ENCODE measurements at places on chromosomes 2 and 18.
A peak's percentile ranks its signal among the peaks of the same experiment; 100 is the strongest.

DNA sequence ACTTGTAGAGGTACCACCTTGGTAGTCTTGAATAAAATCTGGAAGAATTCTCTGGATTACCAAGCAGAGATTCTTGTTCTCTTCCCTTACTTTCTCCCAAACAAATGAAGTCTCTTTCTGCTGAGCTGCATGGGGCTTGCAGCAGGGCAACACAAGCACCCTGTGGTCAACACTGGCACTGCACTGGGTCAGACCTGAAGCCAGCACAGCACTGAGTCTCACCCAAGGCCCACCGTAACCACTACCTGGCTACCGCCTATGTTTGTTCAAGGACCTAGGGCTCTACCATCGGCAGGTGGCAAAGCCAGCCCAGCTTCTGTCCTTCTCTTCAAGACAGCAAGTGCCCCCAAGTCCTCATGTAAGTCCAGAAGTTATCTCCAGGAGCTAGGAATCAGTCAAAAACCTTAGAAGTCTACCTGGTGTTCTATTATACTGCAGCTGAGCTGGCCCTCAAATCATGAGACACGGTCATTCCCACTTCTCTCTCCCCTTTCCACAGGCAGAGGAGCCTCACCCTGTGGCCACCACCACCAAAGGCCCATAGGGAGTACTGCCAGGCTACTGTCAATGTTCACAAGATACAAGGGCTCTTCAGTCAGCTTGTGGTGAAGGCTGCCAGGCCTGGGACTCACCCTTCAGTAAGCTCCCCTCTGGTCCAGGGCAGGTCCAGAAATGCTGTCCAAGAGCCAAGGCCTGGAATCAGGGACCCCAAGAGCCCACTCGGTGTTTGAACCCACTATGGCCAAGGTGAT lies 18.4 kb downstream of the VPS54 start:
- DNase-seq = no peak

- DNase-seq = no peak
These were observed 121.2 kb upstream of the EPC2 start for GRCh38 chr2:148523315-148523714.

DNA sequence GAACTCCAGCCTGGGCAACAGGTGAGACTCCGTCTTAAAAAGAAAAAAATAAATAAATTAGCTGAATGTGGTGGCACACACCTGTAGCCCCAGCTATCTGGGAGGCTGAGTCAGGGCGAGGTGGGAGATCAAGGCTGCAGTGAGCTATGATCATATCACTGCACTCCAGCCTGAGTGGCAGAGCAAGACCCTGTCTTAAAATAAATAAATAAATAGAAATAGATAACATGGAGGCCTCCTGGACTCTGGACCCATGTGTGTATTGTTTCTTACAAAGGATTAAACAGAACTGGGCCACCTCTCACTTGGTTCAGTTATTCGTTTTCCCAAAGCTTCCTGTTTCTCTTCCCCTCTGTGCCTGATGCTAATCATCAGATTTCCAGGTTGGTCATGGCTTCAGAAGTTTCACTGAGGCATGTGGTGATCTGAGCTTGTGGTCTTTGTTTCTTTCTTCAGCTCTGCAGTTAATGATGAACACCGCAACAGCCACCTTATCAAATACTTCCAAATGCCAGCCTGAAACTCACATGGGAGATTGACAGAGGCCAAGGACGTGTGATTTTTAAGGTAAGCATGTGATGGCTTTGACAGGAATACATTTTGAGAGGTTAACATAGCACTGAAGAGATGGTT lies 83.3 kb upstream of the MAP4K4 start:
- no peak for DNase-seq

DNA sequence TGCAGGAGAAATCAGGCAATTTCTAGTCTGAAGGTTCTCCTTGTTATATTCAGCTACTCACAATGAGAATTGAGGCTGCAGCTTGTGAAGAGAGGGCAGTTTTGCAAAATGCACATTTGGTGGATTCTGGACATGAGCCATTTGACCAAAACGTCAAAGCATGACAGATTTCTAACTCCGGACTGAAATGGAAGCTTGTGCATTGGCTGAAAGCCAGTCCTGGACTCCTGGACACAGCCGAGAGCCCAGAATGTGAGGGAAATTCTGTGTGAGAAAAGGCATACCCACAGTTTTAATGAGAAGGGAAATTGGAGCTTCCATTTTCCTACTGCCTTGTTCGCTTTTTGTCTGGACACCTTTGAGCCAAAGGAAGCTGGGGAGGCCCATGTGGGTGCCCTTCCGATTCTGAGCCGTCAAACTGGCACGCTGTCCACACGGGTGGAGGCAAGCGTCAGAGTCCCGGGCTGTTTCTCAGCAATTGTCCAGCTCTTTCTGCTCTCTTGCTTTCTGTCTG lies 23.7 kb upstream of the ROCK2 start:
- DNase-seq = no peak

DNA sequence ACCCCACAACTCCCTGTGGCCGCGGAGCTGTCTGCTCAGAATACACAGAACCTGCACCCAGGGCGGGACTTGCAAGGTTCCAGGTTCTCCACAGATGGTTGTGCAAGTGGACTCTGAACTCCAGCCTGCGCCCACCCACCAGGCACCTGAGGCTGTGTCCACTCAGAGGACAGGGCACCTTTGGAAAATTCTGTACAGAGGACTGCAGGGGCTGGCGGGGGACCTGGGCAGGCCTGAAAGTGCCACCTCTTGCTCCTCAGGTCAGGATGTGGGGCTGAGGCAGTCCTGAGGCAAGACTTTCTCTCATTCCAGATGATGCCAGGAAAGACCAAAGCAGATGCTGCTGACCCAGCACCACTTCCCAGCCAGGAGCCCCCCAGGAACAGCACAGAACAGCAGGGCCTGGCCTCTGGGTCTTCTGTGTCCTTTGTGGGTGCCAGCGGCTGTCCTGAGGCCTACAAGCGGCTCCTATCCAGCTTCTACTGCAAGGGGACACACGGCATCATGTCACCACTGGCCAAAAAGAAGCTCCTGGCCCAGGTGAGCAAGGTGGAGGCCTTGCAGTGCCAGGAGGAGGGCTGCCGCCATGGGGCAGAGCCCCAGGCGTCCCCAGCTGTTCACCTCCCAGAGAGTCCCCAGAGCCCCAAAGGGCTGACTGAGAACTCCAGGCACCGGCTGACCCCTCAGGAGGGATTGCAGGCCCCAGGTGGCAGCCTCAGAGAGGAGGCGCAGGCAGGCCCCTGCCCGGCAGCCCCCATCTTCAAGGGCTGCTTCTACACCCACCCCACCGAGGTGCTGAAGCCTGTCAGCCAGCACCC lies 14.4 kb downstream of the ARID5A start:
- no peak for DNase-seq

DNA sequence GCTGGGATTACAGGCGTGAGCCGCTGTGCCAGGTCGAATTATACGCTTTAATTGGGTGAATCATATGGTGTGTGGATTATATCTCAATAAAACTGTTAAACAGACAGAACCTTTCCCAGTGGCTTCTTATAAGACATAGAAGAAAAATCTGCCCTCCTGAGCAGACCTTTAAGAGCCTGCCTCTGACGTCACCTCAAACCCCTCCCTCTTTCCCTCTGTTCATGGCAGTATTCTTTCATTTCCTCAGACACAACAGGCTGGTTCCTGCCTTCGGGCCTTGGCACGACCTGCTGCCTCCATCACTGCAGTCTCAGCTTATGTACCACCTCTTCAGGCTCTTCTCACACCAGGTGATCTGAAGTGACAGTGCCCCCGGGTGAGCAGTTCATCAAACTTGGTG lies 14.0 kb upstream of the PDIA6 start:
- no peak for DNase-seq

GRCh38 chr2:34280606-34281005 lies 681.5 kb upstream of the FAM98A start:
- no peak for DNase-seq

GRCh38 chr2:147595200-147595599 lies 249.6 kb upstream of the ACVR2A start:
- DNase-seq = no peak

DNA sequence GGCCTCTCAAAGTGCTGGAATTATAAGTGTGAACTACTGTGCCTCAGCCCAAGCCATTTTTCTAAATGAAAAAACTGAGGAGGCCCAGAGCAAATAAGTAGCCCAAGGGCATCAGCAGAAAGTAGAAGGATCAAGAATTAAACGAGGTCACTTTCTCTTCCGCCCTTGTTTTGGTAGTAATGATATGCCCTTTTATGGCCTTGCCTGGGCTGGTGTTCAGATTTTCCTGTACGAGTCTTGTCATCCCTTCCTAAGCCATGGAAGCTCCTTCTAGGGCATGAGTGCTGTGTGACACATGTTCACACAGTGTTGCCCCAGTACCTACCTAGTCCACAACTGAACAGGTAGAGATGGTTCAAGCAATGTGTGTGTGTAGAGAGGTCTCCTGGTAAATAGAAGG lies 6.6 kb downstream of the HPCAL1 start:
- DNase-seq = no peak

GRCh38 chr2:233470011-233470687 lies 96.4 kb downstream of the USP40 start:
- no peak for DNase-seq

- no peak for DNase-seq
These were observed 143.4 kb upstream of the SMAD7 start for GRCh38 chr18:49094136-49094535.

GRCh38 chr2:42648796-42649195 lies 80.4 kb downstream of the MTA3 start:
- peak; percentile 78 for DNase-seq

DNA sequence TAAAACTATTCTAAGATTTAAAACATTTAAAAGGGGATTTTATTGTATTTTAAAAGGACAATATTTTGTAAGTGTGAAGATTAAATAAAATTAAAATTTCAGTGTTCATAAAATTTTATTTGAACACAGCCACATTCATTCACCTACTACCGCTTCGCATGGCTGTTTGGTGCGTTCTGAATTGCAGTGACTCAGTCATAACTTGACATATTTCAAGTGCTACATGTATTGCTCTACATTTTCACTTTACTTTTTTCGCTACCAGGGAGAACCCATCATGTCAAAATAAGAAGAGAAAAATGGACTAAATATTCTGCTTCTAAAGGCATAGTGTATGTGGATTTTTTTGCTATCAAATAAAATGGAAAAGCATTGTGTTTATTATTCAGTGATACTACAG lies 8.7 kb downstream of the PTH2R start:
- no peak for DNase-seq

DNA sequence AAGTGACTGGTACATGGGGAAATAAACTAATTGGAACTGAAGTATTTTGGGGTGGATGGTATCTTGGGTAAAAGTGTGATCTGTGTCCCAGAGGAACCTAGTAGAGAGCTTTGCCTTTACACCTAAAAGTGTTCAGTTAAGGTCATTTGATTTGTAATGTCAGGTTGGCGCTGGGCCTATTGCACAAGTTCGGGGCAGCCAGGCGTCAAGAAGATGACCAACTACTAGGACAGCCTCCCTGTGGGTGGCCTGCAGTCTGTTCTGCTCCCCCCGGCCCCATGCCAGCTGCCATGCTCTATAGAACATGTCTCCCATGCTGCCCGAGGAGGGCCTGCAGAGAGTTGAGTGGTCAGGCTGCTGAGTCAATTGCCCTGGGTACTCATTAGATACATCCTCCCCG lies 10.1 kb downstream of the RRM2 start:
- no peak for DNase-seq

GRCh38 chr2:1593371-1594122 lies 150.8 kb downstream of the PXDN start:
- no peak for DNase-seq

DNA sequence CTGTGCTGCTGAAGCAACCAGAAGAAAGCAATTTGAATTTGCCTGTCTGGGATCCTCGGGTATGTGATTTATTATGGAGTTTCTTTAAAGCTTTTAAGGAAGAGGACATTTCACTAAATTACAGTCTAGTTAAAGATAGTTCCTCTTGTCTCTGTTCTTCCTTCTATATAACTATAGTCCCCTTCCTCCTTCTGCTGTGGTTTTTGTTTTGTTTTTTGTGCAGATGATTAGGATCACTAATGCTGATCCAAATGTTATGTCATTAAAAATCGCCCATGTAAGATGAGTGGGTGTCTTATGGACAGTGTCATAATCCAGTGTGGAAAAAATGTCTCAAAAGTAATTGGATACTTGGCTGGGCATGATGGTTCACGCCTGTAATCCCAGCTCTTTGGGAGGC lies 24.7 kb downstream of the PAPOLG start:
- peak; percentile 4 for DNase-seq

GRCh38 chr2:240913810-240914644 lies 7.9 kb downstream of the CROCC2 start:
- DNase-seq = peak; percentile 46

DNA sequence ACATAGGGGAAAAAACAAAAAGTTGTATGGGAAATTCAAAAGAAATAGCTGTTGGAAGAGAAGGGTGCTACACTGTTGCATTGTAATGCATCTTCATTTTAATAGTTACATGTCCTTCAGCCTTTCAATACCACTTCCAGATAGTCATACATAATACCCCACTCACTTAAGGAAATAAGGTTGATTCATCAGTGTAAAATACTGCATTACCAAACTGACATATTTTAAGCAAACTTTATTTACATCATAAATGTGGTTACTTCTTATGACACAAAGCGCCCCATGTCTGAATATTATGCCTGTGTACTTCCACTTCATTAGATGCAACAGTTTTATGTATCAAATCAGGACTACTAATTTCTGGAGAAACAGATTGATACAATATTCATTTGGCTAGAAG lies 4.5 kb downstream of the RBMS1 start:
- DNase-seq = peak; percentile 6

GRCh38 chr2:203412546-203413331 lies 84.5 kb downstream of the ABI2 start:
- no peak for DNase-seq

DNA sequence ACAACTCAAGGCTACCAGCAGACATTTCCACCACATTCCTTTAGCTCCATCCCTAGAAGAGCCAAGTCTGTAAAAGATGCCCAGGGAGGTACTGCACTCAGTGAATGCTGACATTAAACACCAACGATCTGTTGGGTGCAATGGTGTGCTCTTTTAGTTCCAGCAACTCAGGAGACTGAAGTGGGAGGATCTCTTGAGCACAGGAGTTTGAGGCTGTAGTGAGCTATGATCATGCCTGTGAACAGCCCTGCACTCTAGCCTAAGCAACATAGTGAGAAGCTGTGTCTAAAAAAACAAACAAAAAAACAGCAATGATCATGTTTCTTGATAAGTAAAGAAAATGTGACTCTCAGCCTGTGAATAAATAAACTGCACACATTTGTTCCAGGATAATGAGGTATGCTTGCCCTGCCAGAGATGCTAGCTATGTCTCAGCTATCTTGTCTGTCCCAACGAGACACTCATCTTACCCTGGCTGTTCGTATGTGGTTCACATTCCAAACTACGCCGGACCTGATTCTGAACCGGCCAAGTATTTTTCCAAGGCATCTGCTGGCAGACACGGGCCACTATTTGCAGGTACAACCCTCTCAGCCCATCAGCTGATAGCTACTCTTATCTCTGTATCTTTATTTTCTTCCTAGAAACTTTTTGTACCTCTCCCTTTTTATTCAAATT lies 21.8 kb downstream of the TMEM182 start:
- DNase-seq = no peak

DNA sequence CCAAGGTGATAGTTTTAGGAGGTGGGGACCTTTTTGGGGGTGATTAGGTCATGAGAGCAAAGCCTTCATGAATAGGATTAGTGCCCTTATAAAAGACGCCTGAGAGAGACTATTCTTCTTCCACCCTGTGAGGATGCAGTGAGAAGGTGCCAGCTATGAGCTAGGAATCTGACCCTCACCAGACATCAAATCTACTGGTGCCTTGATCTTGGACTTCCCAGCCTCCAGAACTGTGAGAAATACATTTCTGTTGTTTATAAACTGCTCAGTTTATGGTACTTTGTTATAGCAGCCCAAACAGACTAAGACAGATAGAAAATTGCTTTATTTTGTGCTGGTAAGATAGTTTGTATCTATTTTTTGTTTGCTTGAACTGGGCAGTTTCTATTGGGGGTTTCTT lies 40.1 kb downstream of the PHLPP1 start:
- DNase-seq = no peak

- no peak for DNase-seq
These were observed 137.3 kb downstream of the TWIST2 start for GRCh38 chr2:238985041-238985729.
